NCI-H1105 (cell line): ENCODE measurements at places on chromosomes 12 and 14.

- no peak for DNase-seq
Observed at GRCh38 chr12:96365604-96366380, 34.4 kb downstream of the CDK17 start.

DNA sequence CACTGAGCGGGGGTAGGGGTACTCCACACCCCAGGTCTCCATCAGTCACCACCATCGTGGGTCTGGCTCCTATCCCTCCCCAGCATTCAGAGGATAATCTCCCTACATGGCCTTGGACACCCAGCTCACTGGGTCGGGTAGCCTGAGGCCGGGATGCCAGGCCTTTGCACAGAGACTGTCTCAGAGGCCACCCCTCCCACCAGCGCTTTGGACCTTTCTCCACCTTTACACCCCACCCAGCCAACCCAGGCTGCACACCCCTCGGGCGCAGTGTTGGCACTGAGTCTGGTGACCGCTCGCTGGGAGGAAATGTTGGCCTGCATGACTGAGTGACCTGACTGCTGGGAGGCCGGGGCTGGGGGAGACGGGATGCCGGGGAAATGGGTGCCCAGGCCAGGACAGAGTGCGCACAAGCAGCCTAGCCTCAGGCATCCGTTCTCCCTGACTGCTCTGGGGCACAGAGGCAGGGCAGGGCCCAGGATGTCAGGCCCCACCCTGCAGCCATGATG is 10.6 kb upstream of the LBHD2 start:
- no peak for DNase-seq

DNA sequence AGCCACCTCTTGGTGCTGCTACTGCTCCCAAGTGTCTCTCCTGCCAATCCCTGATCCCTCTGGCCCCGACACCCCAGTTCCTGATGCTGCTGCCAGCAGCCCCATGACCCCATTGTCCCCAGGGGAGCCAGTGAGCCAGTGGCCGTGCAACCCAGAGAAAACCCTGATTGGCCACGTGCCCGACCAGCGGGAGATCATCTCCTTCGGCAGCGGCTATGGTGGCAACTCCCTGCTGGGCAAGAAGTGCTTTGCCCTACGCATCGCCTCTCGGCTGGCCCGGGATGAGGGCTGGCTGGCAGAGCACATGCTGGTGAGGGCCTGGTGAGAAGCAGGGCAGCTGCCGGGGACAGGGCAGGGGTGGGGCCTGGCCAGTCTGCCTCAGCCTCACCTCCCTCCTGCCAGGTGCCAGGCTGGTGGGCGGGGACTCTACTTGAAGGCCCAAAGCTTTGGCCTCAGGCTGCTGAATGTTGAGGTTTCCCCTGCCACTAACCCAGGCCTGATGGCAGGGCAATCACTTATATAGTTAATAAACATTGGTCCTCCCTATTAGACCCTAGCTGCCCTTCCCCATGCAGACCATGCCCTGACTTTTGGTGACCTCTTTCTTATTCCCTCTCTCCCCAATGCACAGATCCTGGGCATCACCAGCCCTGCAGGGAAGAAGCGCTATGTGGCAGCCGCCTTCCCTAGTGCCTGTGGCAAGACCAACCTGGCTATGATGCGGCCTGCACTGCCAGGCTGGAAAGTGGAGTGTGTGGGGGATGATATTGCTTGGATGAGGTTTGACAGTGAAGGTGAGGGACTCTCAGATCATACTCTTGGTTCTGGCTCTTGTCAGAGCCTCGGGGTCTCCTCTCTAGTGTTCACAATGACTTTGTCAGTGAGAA is 5.1 kb downstream of the PCK2 start:
- DNase-seq, result no peak

GRCh38 chr14:84432676-84433075 is 1097.3 kb upstream of the FLRT2 start:
- DNase-seq, result peak; percentile 41

GRCh38 chr12:52909331-52909730 is 4.5 kb upstream of the KRT8 start:
- DNase-seq, result no peak

DNA sequence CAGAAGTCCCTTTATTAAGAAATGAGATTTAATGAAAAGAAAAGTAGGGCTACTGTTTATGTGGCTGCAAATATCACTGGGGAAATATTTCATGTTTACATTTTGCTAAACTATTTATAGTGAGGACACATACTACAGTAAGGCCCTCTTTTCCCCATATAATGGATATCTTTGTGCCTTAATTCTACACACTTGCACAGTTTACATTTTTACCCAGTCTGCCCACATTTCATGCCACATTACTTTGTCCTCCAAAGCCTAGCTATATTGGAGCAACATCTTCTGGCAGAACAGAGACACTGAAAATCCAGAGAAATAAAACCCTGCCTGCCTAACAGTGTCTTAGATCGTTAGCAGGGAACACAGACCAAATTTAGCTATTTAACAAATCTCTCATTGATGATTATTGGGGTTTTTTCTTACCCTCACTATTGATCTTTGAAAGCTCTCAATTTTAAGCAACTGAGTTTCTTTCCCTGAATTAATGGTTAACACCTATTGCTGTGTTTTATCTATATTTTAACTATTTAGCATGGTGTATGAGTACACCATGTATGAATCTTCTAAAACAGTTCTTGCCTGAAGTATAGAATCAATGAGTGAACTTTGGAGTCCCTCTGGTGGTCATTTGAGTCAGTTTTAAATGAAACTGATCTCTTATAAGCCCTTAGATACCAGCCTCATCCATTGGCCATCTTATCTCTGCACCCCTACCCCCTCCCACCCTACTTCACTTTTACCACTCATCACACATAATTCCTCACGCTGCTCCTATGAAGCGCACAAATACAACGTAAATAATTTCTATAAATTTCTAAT is 170.2 kb downstream of the BCAT1 start:
- no peak for DNase-seq
